ENCODE measurements at places on chromosomes 3 and 15.

GRCh38 chr15:71798641-71799040 is 11.7 kb upstream of the NR2E3 start:
- no peak for DNase-seq

- DNase-seq: no peak
Measured at GRCh38 chr15:97995881-97996603, 35.5 kb downstream of the ARRDC4 start.

- DNase-seq: no peak
Measured at GRCh38 chr3:52289338-52289746, 1.7 kb downstream of the GLYCTK start.

GRCh38 chr3:41418961-41419691 is 219.8 kb downstream of the CTNNB1 start:
- no peak for DNase-seq

- no peak for DNase-seq
Measured at GRCh38 chr3:37985637-37986320, 4.8 kb upstream of the VILL start.

- DNase-seq: no peak
Measured at GRCh38 chr15:60937278-60937677, 291.8 kb downstream of the RORA start.

DNA sequence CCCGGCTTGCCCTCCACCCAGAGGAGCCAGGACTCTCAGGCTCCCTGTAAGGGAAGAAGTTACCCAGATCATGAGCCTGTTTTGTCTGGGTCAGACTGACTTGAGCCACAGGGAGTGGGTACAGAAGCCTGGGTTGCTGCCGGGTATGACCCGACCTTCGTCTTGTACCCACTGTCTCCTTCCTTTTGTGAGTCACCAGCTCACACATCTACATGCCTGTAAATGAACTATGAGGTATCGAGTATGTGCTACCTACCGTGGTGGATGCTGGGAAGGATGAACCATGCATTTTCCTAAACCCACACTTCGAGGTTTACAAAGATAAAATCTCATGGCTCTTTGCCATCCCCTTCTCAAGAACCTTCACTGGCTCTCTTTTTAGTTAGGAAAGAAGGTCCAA is 56.9 kb downstream of the CACNA1D start:
- no peak for DNase-seq
